Metanephros (tissue), 2 donors: ENCODE measurements at places on chromosomes 11 and 22. TPM values are rescaled to one million over a fixed set of nuclear protein-coding genes. Genes with fewer than 3 reads are reported as not detected.

MB gene
- 41.5 TPM for total RNA-seq

DDX25 gene
- 2.2 TPM for total RNA-seq

ATF4 gene
- total RNA-seq: 130 TPM

APOA1 gene
- 29.8 TPM for total RNA-seq

OR51B2 gene
- total RNA-seq: 0.47 TPM

TMPRSS4 gene
- 13.7 TPM for total RNA-seq

HORMAD2 gene
- total RNA-seq: not detected

CHRDL2 gene
- total RNA-seq: 0.64 TPM

TRIM5 gene
- total RNA-seq: 37.5 TPM

OR8I2 gene
- total RNA-seq: not detected

LAYN gene
- total RNA-seq: 7.9 TPM

CELSR1 gene
- 32.1 TPM for total RNA-seq

MUC2 gene
- total RNA-seq: under 0.01 TPM

LRRC74B gene
- total RNA-seq: not detected

SNX15 gene
- 21.5 TPM for total RNA-seq

MOV10L1 gene
- 0.99 TPM for total RNA-seq

SHANK2 gene
- total RNA-seq: 72.7 TPM

DEUP1 gene
- total RNA-seq: 0.29 TPM

MS4A6E gene
- total RNA-seq: not detected

TP53I11 gene
- 51.6 TPM for total RNA-seq

SEC14L2 gene
- total RNA-seq: 2.9 TPM

TRIM34 gene
- total RNA-seq: 8.1 TPM

MYBPC3 gene
- total RNA-seq: 0.23 TPM

KCNJ1 gene
- 120 TPM for total RNA-seq

COMT gene
- total RNA-seq: 136 TPM

PHF21A gene
- total RNA-seq: 25.6 TPM

PDE2A gene
- 26.7 TPM for total RNA-seq

OR8D4 gene
- total RNA-seq: not detected

BTG4 gene
- total RNA-seq: not detected

CD44 gene
- 27.7 TPM for total RNA-seq

HTR3B gene
- not detected for total RNA-seq

EFCAB6 gene
- 10.7 TPM for total RNA-seq

VWCE gene
- 2.4 TPM for total RNA-seq

MYOD1 gene
- 11.8 TPM for total RNA-seq

OR10D3 gene
- not detected for total RNA-seq

DNAJB13 gene
- total RNA-seq: 1.3 TPM

ADAMTS8 gene
- 2.5 TPM for total RNA-seq

TMEM25 gene
- 27.9 TPM for total RNA-seq

OR51E2 gene
- total RNA-seq: 0.23 TPM

KIF18A gene
- total RNA-seq: 8.8 TPM

OR52H1 gene
- total RNA-seq: 2.3 TPM

ALG9 gene
- 47.7 TPM for total RNA-seq

DRD4 gene
- total RNA-seq: 1.3 TPM

SCGB1C1 gene
- total RNA-seq: not detected

UCP2 gene
- total RNA-seq: 58.6 TPM

OR4A5 gene
- not detected for total RNA-seq

GAS2 gene
- total RNA-seq: 13.0 TPM

MS4A7 gene
- total RNA-seq: 13.0 TPM
